A673 (cell line): ENCODE measurements at places on chromosomes 5 and 9.
A peak's percentile ranks its signal among the peaks of the same experiment; 100 is the strongest.

GRCh38 chr5:36073595-36074216, 7.0 kb upstream of the UGT3A2 start:
- DNase-seq: peak; percentile 87

GRCh38 chr5:159061834-159062474, 37.8 kb downstream of the EBF1 start:
- DNase-seq: no peak

DNA sequence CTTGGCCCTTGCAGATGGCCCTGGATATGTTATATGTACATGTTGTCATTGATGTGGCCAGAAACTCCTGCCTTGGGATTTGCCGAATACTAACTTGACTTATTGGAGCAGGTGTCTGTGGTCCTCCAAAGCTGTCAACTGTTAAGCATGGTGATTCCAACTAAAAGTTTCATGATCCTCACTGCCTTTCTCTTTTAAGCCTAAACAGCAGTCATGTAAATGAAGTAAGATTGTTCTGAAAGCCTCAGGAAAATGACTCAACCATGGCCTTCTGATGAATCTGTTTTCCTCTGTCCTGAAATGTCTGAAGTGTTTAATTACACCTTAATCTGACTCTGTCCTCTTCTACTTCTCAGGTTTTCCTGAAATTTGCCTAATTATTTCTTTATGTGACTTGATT, 245.0 kb downstream of the FAM114A2 start:
- no peak for DNase-seq

- DNase-seq: no peak
These were observed 206.0 kb downstream of the FBXO4 start for GRCh38 chr5:42131081-42131480.

- DNase-seq: no peak
These were observed 10.9 kb upstream of the JMY start for GRCh38 chr5:79225026-79225425.

DNA sequence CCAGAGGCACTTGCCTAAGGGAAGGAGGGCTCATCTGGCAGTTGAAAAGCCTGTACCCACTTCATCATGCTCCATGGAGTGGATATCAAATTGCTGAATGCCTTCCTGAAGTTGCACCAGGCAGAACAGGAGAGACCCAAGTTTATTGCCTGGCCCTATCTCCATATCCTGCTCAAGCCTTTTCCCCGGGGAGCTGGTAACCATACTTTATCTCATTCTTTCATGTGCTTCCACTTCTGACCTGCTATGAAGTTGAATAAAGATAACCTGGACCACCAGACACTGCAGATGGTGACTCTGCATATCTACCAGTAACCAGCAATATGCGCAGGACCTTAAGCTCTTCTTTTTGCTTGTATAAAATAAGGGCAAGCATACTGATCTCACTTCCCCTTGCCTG, 1397.5 kb upstream of the CDH6 start:
- DNase-seq: peak; percentile 40
